ENCODE measurements at places on chromosomes 1 and 21.

- no peak for DNase-seq
These were observed 325.6 kb downstream of the TTLL7 start for GRCh38 chr1:83673312-83673711.

- peak; percentile 21 for DNase-seq
These were observed 225.5 kb downstream of the PATJ start for GRCh38 chr1:61967750-61968149.

GRCh38 chr1:175405766-175406165 lies 213.2 kb upstream of the KIAA0040 start:
- DNase-seq, result no peak

GRCh38 chr1:7769673-7770412 lies 1.3 kb upstream of the VAMP3 start:
- no peak for DNase-seq

- no peak for DNase-seq
These were observed 209.6 kb downstream of the GREM2 start for GRCh38 chr1:240402326-240402725.

DNA sequence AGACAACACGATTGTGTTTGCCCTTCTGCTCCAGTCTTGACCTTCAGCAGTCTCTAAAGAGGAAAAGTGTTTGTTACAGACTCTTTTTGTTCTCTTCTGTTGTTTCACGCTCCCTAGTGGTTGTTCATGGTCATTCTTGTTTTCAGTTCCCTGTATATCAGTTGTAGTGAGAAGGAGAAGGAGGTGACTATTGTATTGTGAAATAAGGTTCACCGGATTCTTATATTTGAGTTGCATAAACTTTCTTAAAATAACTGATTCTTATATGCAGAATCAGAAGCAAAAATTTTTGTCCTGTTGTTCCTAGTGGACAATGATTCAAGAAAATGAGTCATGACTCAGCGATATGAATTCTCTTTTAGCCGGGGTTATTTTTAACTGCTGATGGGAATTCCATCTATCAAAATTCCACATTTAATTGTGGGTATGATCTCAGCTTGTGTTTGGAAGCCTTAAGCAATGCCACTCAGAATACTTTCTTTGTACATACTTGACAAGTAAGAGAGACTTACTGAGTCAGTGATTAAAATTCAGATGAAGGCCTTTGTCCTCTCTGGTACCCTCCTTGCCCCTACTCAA lies 152.2 kb downstream of the CLEC20A start:
- peak; percentile 67 for DNase-seq

DNA sequence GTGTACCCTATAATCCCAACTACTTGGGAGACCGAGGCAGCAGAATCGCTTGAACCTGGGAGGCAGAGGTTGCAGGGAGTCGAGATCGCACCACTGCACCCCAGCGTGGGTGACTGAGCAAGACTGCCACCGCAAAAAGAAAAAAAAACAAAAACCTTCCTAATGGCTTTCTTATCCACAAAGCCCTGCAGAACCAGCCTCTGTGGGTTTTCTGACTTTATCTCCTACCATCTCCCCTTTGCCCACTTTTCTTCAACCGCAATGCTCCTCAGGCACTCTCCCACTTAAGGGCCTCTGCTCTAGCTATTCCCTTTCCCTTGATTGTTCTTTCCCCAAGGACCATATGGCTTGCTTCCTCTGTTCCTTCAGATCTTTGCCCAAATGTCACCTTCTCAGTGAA lies 67.9 kb upstream of the PUM1 start:
- DNase-seq, result no peak

GRCh38 chr1:9281908-9282695 lies 10.6 kb upstream of the SPSB1 start:
- peak; percentile 26 for DNase-seq

- no peak for DNase-seq
These were observed 294.5 kb downstream of the VAV3 start for GRCh38 chr1:107670397-107671040.
